ENCODE measurements at places on chromosomes 2 and 18.

DNA sequence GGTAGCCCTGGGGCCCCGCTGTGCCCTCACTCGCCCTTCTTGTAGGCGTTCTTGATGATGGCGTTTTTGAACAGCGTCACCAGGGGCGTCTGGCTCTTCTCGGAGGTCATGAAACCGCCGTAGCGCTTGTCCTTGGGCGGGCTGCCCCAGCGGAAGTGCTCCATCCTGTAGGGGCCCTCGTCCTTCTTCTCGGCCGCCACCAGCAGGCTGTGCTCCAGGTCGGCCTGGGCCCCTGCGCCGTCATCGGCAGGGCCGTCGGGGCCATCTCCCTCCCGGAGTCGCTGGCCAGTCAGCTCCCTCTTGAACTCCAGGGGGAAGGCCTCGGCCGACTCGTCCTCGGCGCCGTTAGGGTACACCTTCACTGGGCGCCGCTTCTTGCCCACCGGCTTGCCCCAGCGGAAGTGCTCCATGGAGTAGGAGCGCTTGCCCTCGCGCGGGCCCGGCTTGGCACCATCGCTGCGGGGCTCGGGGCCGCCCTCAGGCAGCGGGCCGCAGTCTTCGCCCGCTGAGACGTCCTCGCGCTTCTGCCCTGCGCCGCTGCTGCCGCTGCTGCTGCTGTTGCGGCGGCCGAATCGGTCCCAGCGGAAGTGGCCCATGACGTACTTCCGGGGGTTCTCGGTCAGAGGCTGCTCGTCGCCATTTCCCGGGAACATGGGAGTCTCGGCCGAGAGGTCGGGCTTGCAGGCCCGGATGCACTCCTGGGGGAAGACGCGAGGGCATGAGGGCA is 7.2 kb downstream of the POMC start:
- DNase-seq = no peak

GRCh38 chr18:72940986-72941385 is 73.2 kb upstream of the NETO1 start:
- DNase-seq = no peak

GRCh38 chr2:16285813-16286510 is 345.6 kb downstream of the MYCN start:
- no peak for DNase-seq

DNA sequence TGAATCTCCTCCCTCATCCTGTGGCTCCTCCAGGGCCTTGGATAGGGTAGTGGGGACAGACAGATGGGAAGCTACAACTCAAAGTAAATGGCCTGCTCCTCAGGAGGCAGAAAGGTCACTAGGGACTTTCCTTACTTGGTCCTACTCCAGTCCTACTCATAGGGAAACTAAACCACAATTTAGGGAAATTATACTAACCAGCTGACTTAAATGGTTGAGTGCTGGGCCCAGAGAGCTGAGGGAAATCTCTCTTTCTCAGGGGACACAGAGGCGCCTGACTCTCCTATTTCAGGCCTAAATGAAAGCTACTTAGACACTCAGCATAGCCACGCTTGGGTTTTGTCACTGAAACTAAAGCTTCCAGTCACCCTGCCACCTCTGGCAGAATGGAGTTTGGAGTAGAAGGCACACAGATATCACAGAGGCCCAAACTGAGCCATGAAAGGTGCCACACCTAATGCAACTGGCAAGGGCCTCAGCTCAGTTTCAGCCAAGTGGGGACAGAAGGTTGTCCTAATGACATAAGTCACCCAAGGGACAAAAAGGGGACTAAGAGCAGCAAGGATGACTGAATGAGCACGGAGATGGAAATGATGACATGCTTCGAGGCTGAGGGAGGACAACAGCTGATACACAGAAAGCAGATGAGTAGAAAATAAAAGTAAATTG is 24.0 kb downstream of the CERKL start:
- DNase-seq = no peak

DNA sequence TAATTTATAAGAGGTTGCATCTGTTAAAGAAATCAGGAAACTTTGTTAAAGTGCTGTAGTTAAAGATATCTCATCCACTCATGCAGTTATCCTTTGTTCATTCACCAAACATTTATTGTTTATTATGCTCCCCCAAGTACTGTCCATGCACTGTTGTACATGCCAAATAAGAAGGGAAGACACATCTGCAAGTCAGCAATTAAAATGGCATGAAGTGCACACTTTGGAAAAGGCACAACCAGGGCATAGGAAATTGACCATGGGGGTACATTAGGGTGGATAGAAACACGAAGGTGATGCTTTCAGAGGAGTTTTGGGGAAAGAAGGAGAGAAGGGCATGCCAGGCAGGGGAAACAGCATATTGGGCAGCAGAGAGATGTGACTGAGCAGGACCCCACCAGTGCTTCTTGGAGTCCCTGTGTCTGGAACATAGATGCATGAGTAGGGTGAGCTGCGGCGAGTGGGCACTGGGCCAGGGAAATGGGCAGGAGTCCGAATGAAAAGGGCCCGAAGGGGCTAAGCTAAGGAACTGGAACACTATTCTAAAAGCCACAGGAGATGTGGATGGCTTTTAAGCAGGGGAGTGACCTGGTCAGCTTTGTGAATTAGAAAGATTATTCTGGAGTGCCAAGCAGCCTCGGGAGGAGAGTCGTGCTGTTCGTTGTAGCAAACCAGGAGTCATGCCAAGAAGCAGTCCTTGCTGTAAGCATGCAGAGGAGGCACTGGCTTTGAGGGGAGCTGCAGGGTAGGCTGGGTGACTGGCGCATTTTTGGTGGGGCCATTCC is 316.3 kb downstream of the AGPS start:
- DNase-seq = no peak

GRCh38 chr2:33137331-33137730 is 190.6 kb downstream of the LTBP1 start:
- no peak for DNase-seq

GRCh38 chr18:35050705-35051195 is 9.5 kb downstream of the MAPRE2 start:
- DNase-seq = no peak

GRCh38 chr2:43123028-43123427 is 103.4 kb downstream of the ZFP36L2 start:
- DNase-seq = no peak

DNA sequence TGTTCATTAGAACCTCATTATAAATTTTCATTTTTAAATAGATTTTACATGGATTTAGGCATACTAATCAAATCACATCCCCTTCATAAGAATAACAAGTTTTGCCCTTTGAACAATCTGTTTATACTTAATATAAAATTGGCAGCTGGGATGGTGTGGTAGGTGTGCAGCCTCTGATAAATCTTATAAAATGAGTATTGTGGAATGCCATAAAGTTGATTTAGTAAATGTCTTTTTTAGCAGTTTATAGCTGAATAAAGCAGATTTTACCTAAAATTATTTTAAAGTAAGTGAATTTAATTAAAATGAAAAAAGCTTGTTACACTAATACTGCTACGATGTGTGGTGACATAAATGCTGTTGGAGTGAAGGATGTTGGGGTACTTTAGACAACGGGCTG is 35.5 kb downstream of the VAPA start:
- DNase-seq = no peak

DNA sequence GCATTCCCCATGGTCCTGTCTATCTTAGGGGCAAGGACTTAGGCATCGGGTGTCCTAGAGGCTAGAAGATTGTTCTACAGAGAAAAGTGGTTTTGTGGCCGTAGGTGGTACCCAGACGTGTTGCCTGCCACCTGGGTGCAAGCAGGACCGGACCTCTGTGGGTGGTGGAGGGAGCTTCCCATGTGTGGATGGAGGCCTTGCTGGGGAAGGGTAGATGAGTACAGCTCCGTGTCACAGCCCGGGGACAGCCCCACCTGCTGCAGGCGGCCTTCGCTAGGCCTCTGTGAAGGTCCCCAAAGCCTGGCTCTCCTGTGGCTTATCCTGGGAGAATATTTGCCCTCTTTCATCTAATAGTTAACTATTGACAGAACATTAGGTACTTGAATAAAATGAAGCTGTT is 25.3 kb downstream of the CTIF start:
- DNase-seq = no peak

- DNase-seq = no peak
Measured at GRCh38 chr2:16127276-16127940, 187.1 kb downstream of the MYCN start.

DNA sequence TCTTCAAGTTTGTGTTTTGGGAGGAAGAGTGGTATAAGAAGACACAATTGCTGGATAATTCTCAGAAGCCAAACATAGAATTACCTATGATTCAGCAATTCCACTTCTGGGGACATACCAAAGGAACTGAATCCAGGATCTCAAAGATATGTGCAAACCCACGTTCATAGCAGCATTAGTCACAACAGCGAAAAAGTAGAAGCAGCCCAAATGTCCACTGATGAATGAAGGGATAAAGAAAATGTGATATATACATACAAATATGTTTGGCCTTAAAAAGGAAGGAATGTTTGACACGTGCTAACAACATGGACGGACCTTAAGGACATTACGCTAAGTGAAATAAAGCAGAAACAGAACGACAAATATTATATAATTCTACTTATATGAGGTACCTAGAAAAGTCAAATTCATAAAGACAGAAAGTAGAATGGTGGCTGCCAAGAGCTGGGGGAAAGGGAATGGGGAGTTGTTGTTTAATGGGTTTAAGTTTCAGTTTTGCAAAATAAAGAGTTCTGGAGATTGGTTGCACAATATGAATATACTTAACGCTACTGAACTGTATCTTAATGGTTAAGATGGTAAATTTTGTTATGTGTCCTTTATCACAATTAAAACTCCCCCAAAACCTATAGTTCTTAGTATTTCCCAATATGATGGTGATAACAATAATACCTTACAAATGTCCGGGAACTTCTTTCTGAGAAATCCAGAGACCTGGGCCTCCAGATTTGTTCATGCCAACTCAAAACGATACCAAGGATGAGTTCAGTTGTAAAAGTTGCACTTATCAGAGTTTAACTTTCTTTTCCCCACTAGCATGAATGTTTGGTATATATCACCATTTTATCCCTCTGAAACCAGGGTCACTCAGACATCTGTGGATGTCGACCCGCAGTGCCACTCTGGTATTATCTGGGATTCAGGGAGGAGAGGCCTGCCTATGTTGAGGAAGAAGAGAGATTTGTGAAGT is 33.7 kb upstream of the WIPF1 start:
- DNase-seq = no peak

GRCh38 chr2:8391584-8391983 is 290.3 kb upstream of the ID2 start:
- DNase-seq = no peak

DNA sequence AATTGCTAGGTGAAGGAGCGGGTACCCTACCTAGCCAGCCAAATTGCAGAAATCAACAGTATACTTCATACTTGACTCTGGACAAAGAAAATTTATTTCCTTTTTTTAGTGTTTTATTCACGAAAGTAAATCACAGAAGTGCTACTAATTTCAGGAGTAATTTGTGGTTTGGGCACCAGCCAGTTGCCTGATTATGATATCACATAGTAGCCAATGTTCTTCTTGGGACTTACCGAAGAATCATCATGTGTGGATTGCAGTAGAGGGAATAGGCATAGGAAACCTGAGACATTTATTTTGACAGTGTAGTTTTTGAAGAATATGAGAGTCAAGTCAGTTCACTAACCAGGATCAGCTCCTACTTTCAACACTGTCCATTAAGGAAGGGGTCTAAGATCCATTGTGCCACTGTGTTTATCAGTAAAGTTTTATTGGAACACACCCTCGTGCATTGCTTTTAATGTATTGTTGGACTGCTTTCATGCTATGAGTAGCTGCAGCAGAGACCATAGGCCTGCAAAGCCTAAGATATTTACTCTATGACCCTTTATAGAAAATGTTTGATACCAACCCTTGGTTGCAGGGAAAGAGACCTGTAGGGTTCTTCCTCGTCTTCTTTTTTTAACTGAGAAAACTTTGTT is 32.1 kb downstream of the TNFRSF11A start:
- DNase-seq = no peak

- DNase-seq = no peak
Measured at GRCh38 chr2:176202491-176202890, 14.0 kb downstream of the HOXD1 start.

DNA sequence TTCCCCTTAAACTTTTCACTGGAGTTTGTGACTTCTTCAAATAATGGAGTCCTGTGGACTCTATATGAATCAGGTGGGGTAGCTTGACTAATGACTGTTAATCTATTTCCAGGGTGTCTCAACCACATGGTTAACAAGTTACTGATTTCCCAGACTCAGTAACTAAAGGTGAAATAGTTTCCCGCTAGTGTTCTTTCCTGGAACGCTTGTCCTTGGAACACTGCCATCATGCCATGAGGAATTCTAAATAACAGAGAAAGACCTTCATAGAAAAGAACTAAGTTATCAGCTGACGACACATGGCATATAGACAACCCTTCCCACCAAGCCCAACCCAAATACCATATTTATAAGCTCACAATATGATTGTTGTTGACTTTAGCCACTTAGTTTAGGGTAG is 1027.9 kb upstream of the FAM98A start:
- DNase-seq = no peak

GRCh38 chr2:239630618-239631286 is 229.9 kb upstream of the HDAC4 start:
- DNase-seq = no peak

DNA sequence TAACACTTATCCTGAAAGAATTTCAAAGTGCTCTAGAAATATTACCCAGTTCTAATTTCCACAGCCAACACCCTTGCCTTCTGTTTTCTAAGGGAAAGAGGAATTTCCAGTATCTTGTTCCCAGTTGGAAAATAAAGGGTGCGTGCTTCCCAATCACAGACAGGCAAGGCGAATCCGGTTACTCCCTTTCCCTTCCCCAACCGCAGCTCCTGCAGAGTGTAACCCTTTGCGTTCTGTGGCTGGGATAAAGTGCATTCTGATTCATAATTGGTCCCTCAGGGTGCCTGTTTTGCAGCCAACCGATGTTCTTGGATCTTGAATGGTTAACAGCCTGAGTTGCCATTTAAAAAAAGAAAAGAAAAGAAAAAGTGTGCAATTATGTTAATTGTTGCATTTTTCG is 40.6 kb upstream of the PGAP1 start:
- no peak for DNase-seq

GRCh38 chr2:195695002-195695631 is 38.1 kb downstream of the SLC39A10 start:
- no peak for DNase-seq

- no peak for DNase-seq
Measured at GRCh38 chr2:98565286-98565860, 42.9 kb downstream of the COA5 start.

DNA sequence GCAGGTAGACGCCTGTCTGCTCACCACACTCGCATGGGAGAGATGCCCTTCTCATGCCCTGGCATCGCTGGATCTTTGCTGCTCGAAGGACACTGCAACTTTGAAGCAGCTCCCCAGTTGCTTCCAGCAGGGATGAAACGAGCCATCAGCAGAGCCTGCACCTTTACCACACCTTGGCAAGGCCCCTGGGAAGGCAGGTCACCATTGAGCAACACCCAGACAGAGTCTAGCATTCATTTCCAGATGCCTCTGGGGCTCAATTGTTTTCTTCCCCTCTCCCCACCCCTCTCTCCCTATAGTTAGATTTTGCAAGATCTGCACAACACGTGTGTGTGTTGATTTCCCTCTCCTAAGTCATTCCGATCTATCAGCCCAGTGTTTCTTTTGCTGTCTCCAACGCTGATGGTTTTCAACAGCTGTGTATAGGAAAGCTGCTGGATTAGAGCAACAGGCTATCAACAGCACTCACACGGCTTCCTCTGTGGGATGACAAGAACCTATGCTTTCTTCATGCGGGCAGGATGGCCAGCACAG is 25.6 kb upstream of the INHBB start:
- no peak for DNase-seq

GRCh38 chr2:200379481-200380090 is 73.1 kb downstream of the SPATS2L start:
- DNase-seq = no peak
